ENCODE measurements at places on chromosomes 13 and 19.

DNA sequence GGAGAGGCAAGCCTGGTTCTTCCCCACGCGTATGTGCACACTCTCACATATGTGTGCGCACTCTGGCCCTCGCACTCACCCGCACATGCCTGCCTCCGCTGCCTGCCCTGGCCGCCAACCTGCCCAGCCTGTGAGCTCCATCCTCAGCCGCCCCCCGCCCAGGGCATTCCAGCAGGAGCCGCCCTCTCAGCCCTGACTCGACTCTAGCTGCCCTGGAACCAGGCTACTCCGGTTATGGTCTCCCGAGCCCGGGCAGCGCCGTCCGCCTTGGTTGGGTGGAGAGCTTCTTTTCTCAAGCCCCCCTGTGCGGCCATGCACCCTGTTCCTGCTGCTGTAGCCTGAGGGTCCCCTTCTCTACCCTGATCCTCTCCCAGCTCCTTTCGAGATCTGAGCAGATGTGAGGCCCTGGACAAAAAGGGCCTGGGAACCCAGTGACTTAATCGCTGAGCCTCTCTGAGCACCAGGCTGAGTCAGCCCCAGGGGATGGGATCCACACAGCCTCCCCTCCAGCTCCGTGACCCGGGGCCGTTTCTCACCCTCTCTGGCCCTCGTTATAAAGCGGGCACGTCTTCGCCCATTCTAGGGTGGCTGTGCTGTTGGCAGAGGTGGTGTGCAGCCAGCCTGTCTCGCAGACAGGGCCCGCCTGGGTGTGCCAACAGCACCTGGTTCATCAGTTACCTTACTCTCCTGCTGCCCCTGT, 191.5 kb downstream of the TEX29 start:
- no peaks in the 10 kb centered on the region for H3K36me3 ChIP-seq
- no peak overlapping the region for H3K27ac ChIP-seq
- H3K4me3 ChIP-seq: no peak overlapping the region
- DNase-seq: no peak
- no peaks in the 10 kb centered on the region for H3K4me1 ChIP-seq

- no peaks in the 10 kb centered on the region for H3K4me1 ChIP-seq
- H3K36me3 ChIP-seq: no peaks in the 10 kb centered on the region
- H3K4me3 ChIP-seq: no peak overlapping the region
- no peak for DNase-seq
These were observed 12.0 kb upstream of the ZNF274 start for GRCh38 chr19:58170860-58171259.

DNA sequence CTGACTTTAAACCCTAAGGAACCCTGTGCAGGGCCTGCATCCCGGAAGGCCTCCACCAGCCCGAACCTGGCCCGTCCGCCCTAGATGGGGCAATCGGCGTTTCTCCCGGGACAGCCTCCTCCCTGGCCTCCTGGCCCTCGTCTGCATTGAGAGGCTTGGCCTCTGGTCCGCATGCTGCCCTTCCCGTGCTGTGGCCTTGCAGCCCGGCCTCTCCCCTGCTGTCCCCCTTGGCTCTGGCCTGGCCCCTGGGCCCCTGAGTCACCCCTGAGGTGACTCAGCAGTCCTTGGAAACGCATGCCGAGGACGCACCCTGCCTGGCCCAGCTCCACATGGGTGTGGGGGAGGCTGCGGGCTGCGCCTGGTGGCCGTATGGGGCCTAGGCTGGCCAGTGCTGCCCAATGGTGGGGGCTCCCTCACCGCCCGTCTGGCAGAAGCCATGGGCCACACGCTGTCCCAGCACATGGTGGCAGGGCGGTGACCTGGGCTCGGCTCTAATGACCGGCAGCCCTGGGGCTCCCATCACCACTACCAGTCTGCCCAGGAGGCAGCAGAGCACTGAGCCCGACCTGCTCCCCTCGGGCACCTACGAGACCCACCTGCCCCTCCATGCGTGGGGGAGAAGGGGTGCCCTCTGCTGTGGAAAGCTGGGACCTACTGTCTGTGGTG, 25.7 kb downstream of the SH3GL1 start:
- H3K4me3 ChIP-seq: no peak overlapping the region
- peak overlapping the region; percentile 75 for H3K27ac ChIP-seq
- no peaks in the 10 kb centered on the region for H3K27me3 ChIP-seq
- H3K4me1 ChIP-seq: peaks cover 60% of the 10 kb centered on the region
- DNase-seq: peak; percentile 70

- H3K36me3 ChIP-seq: no peaks in the 10 kb centered on the region
- no peaks in the 10 kb centered on the region for H3K4me1 ChIP-seq
- no peak overlapping the region for H3K4me3 ChIP-seq
- H3K27me3 ChIP-seq: no peaks in the 10 kb centered on the region
- H3K27ac ChIP-seq: no peak overlapping the region
These were observed 313.8 kb downstream of the ENOX1 start for GRCh38 chr13:43472980-43473379.

- peak overlapping the region; percentile 19 for H3K4me3 ChIP-seq
- H3K27me3 ChIP-seq: peaks cover 35% of the 10 kb centered on the region
- DNase-seq: peak; percentile 56
- peak overlapping the region; percentile 48 for H3K27ac ChIP-seq
- H3K36me3 ChIP-seq: no peaks in the 10 kb centered on the region
These were observed 8.8 kb downstream of the GIPR start for GRCh38 chr19:45676851-45677263.

DNA sequence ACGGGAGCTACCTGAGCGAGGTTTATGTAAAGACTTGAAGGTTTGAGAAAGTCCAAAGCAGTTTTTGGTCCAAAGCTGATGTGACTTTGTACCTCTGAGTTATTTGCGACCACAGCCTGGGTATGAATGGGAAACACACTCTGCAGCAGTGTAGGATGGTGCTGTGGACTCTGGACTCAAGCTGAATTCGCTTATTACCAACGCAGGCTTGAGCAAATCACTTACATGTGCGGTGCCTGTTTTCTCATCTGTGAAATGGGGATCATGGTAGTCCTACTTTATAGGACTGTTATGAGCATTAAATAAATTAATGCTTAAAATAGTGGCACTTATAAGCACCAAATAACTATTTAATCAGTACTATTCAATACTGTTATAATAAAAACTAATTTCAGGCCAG, 176.5 kb downstream of the PAN3 start:
- H3K36me3 ChIP-seq: no peaks in the 10 kb centered on the region
- no peaks in the 10 kb centered on the region for H3K27me3 ChIP-seq
- H3K4me1 ChIP-seq: no peaks in the 10 kb centered on the region
- DNase-seq: no peak

GRCh38 chr13:94620286-94620896, 18.7 kb downstream of the GPR180 start:
- peaks cover 4% of the 10 kb centered on the region for H3K36me3 ChIP-seq
- no peaks in the 10 kb centered on the region for H3K27me3 ChIP-seq
- DNase-seq: no peak
- H3K4me1 ChIP-seq: no peaks in the 10 kb centered on the region
- H3K27ac ChIP-seq: no peak overlapping the region
- no peak overlapping the region for H3K4me3 ChIP-seq

- H3K27me3 ChIP-seq: no peaks in the 10 kb centered on the region
- H3K4me1 ChIP-seq: no peaks in the 10 kb centered on the region
- no peak for DNase-seq
- no peaks in the 10 kb centered on the region for H3K36me3 ChIP-seq
- H3K27ac ChIP-seq: no peak overlapping the region
These were observed 17.7 kb downstream of the MIER2 start for GRCh38 chr19:326871-327270.

- no peak overlapping the region for H3K27ac ChIP-seq
- H3K4me1 ChIP-seq: no peaks in the 10 kb centered on the region
- H3K27me3 ChIP-seq: no peaks in the 10 kb centered on the region
- DNase-seq: no peak
- H3K36me3 ChIP-seq: no peaks in the 10 kb centered on the region
These were observed 904 bp upstream of the ALOX5AP start for GRCh38 chr13:30734439-30734838.

DNA sequence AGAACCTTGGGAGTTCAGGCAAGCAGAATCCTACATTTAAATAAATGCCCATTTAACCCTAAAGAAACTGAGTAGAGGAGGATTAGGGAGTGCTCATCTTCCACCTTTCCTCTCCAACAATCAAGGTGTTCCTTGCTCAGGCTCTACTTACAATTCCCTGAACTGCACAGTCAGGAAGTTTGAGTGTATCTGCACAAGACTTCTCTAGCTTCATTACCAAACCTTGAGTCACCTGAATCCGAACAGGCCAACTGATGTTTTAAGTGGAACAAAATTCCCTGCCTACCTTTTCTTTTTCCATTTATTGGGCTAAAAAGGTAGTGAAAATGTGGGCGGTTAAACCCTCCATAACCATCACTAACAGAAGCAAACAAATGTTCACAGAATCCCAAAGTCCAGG, 78.3 kb downstream of the FOXO1 start:
- no peaks in the 10 kb centered on the region for H3K36me3 ChIP-seq
- no peak overlapping the region for H3K27ac ChIP-seq
- peaks cover 67% of the 10 kb centered on the region for H3K4me1 ChIP-seq
- DNase-seq: no peak

GRCh38 chr13:59715611-59716010, 448.1 kb downstream of the DIAPH3 start:
- H3K36me3 ChIP-seq: no peaks in the 10 kb centered on the region
- H3K4me3 ChIP-seq: no peak overlapping the region
- H3K27me3 ChIP-seq: no peaks in the 10 kb centered on the region
- DNase-seq: no peak

DNA sequence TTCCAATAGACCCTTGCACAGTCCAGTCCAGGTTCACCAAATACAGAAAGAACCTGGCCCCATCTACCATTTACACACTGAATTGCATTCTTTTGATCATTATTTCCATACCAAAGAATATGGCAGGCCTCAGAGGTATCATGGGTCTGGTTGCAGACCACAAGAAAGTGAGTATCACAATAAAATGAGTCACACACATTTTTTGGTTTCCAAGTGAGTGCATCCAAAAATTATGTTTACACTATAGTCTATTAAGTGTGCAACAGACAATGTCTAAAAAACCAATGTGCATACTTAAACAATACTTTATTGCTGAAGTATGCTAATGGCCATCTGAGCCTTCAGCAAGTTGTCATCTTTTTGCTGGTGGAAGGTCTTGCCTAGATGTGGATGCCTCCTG, 105.3 kb downstream of the SPACA7 start:
- no peaks in the 10 kb centered on the region for H3K36me3 ChIP-seq
- DNase-seq: no peak
- no peaks in the 10 kb centered on the region for H3K4me1 ChIP-seq
- H3K4me3 ChIP-seq: no peak overlapping the region
- no peak overlapping the region for H3K27ac ChIP-seq
- H3K27me3 ChIP-seq: no peaks in the 10 kb centered on the region

DNA sequence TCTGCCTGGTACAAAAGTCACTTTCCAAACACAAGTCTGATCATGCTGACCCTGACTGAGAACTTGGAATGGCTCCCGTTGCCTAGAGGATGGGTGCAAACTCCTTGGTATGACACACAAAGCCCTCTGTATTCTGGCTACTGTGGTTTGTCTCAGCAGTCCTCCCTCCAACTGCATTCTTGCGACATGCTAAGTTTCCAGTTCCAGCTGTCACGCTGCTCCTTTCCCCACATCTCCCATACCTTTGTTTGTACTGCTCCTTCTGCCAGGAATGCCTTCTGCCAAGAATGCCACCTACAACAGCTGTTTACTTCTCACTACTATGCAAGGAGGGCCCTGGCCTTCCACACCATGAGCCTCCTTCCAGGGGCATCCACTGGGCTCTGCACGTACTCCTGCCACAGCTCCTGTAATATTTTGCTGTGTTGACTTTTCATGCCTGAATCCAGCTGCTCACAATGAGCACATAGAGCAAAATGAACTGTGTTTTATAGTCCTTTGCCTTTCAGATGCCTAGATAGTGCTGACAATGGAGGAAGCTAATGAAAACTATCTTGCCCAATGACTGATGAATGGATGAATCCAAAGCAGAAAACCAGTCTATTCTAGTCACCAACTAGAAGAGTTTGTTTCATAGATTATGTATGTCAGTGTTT, 543.7 kb downstream of the EFNB2 start:
- H3K27me3 ChIP-seq: no peaks in the 10 kb centered on the region
- DNase-seq: no peak
- H3K36me3 ChIP-seq: no peaks in the 10 kb centered on the region

DNA sequence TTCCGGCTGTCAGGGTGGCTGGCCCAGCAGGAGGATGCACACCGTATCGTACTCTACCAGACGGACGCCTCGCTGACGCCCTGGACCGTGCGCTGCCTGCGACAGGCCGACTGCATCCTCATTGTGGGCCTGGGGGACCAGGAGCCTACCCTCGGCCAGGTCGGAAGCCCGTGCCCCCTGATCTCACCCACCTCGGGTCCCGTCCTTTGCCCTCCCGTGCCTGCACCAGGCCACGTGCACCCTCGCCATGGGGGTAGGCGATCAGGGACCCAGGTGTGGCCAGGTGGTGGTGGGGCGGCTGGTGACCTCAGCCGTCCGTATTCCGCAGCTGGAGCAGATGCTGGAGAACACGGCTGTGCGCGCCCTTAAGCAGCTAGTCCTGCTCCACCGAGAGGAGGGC, 19.0 kb downstream of the PNPLA6 start:
- H3K27ac ChIP-seq: no peak overlapping the region
- no peaks in the 10 kb centered on the region for H3K27me3 ChIP-seq
- H3K36me3 ChIP-seq: no peaks in the 10 kb centered on the region
- no peak for DNase-seq

- H3K4me1 ChIP-seq: no peaks in the 10 kb centered on the region
- DNase-seq: no peak
These were observed 56.4 kb upstream of the KATNAL1 start for GRCh38 chr13:30363725-30364124.

DNA sequence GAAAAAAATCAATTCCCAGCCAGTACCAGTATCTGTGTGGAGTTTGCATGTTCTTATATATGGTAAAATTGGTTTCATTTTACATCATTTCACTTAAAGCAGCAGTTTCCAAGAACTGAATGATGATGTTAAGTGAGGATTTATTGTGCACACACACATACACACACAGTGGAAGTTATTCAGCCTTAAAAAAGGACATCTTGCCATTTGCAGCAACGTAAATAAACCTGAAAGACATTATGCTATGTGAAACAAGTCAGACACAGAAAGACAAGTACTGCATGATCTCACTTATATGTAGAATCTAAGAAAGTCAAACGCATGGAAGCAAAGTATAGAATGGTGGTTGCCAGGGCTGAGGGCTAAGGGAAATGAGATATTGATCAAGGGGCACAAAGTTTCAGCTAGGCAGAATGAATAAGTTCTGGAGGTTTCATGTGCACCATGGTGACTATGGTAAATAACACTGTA, 5.3 kb downstream of the SIGLECL1 start:
- H3K27ac ChIP-seq: no peak overlapping the region
- no peak overlapping the region for H3K4me3 ChIP-seq
- H3K27me3 ChIP-seq: no peaks in the 10 kb centered on the region
- no peaks in the 10 kb centered on the region for H3K36me3 ChIP-seq
- H3K4me1 ChIP-seq: no peaks in the 10 kb centered on the region

- no peaks in the 10 kb centered on the region for H3K27me3 ChIP-seq
- H3K27ac ChIP-seq: no peak overlapping the region
These were observed 2738.9 kb upstream of the PCDH20 start for GRCh38 chr13:64154514-64154913.

- H3K27ac ChIP-seq: no peak overlapping the region
- H3K4me1 ChIP-seq: no peaks in the 10 kb centered on the region
- H3K4me3 ChIP-seq: no peak overlapping the region
- no peaks in the 10 kb centered on the region for H3K27me3 ChIP-seq
- DNase-seq: no peak
These were observed 778.7 kb downstream of the OLFM4 start for GRCh38 chr13:53807251-53807834.

- DNase-seq: peak; percentile 93
- peak within 1 kb of the TSS; percentile 98 for H3K27ac ChIP-seq
- H3K27me3 ChIP-seq: peaks cover 59% of the 10 kb centered on the region
- no peaks in the 10 kb centered on the region for H3K36me3 ChIP-seq
These were observed at the start of gene MYH14 for GRCh38 chr19:50203281-50204080. Gene MYH14 (plus strand): TSS chr19:50203622. CDS start chr19:50210366, 6,744 bp downstream.

All from transverse colon (tissue), 4 donors.